ENCODE measurements at places on chromosomes 3 and 15.

DNA sequence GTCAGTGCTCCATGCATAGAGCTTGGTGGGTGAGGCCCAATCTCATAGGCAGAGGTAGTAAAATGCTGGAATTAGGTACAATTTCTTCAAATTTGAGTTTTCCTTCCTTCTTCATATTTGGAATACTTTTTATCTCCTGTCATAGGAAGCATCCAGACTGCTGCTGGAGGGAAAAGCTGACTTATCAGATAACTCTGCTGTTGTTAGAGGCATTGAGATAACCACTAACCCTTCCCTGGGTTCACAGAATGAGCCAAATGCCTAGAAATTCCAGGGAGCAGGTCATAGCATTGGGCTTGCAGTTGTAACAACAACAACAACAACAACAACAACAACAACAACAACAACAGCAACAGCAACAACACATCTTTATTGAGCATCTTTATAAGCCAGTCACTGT is 332.7 kb downstream of the PDCD6IP start:
- DNase-seq = no peak

- DNase-seq = no peak
Observed at GRCh38 chr3:128988286-128988685, 5.6 kb downstream of the CFAP92 start.

DNA sequence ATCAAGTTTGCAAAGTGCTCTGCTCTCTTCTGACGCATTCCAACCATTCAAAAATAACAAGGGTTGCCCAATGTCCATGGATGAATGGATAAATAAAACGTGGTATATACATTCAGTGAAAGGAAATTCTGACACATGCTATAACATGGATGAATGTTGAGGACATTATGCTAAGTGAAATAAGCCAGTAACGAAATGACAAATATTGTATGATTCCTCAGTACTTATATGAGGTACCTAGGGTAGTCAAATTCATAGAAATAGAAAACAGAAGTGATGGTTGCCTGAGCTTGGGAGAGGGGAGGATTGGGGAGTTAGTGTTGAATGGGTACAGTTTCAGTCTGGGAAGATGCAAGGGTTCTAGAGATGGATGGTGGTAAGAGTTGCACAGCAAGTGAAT is 33.9 kb downstream of the SH3BP5 start:
- no peak for DNase-seq

DNA sequence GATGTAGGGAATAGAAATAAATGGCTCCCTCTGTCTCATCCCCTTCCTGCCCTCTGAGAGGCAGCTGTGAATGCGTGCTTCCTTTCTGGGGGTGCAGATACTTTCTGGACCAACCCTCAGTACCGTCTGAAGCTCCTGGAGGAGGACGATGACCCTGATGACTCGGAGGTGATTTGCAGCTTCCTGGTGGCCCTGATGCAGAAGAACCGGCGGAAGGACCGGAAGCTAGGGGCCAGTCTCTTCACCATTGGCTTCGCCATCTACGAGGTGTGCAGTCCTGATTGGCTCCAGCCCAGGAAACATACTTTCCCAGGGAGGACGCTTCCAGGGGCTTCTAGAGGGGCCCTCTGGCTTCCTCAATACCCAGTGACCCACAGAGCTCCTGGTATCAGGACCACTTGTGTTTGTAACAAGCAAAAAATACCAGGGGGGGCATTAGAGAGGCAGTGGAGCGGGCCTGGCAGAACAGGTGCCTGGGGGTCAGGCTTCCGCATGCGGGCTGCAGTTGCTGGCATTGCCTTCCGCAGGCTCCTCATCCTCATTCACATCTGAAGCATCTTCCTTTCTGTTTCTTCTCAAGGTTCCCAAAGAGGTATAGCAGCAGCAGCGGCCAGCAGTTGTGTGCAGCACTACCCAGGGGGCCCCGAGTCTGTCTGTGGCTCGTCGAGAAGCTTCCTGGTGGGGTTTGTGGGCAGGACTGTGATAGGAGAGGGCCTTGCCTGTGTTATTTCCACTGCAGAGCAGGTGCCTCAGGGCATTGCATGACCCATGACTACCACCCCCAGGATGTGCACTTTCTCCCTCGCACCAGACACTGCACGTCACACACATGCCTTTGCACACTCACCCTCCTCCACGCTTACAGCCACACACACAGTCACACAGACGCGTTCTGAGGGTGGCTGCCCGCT is 42.5 kb downstream of the CAPN3 start:
- DNase-seq = no peak

- no peak for DNase-seq
Observed at GRCh38 chr3:158005391-158006100, 100.7 kb downstream of the SHOX2 start.

- DNase-seq = no peak
Observed at GRCh38 chr3:100500320-100500880, 8.0 kb downstream of the TMEM45A start.

- peak; percentile 32 for DNase-seq
Observed at GRCh38 chr3:10774129-10774670, 41.8 kb upstream of the SLC6A11 start.

DNA sequence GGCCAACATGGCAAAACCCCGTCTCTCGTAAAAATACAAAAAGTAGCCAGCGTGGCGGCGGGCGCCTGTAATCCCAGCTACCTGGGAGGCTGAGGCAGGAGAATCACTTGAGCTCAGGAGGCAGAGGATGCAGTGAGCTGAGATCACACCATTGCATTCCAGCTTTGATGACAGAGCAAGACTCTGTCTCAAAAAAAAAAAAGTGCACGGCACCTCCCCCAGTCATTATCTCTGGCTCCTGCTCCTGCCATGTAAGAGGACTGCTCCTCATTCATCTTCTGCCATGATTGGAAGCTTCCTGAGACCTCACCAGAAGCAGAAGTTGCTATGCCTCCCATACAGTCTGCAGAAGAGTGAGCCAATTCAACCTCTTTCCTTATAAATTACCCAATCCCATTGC is 4.0 kb upstream of the ALG1L2 start:
- DNase-seq = no peak

DNA sequence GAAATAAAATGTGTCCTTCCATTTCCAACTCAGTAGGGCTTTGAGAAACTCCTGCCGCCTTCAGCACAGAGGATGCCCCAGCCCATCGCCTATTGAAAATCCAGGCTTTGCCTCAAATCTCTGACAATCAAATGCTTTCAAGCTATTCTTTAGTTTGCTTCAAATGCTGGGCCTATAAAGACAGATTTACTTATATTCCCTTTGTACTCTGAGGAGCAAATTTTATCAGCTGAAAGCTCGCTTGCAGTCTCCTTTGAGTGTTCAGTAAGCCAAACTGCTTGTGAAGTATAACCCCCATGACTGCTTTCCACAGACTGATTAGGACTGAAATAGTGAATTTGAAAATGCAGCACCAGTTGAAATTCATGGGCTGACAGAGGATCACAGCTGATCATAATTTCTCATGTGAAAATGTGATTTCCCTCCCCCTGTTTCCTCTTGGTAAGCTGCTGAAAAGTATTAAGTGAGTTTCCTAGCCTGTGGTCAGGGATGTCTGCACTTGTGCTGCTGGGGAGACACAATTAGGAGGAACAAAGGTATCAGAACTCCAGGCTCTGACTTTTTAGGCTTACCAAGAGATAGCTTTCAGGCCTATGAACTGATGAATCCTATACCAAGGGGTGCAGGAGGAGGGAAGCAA is 563.4 kb upstream of the TGFBR2 start:
- no peak for DNase-seq

GRCh38 chr3:5630406-5630805 is 442.9 kb downstream of the EDEM1 start:
- no peak for DNase-seq

DNA sequence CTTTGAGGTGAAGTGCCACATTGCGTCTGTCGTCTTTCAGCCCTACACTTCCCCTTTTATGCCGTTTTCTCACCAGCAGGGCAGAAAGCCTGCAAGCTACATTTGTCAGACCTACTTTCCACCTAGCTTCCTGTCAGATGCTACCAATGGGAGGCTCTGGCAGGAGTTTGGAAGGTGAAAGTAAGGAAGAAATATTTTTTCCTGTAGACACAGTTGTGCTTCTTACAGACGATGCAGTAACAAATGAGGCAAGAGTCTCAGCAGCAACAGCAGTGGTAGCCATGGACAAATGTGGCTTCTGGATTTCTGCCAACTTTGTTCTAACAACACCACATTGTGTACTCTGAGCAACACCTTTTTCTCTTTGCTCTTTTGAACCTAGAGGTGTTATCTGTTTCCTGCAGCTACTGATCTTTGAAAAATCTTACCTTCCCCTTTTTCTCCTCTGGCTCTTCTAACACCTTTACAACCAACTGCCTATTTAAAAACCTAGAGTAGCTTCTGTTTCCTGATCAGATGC is 70.6 kb upstream of the STT3B start:
- DNase-seq = no peak

DNA sequence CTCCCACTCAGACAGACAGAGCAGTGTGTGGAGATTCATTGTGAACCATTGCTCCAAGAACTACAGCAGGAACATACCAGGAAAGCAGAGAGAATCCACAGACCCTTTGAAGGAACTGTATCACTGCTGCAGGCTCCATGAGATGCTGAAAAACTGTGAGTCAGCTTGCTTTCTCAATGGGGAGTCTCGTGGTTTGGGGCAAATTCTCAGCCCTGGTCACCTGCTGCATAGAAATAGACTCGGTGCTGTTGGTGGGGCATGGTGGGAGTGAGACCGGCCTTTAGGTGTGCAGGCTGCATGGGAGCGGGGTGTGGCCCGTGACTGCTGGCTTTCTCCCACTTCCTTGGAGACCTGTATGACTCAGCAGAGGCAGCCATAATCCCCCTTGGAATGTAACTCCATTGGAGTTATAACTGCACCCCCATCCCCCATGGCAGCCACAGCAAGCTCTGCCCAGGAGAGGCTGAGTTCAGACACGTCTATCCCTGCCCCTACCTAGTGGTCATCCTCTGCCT is 35.6 kb downstream of the ALCAM start:
- no peak for DNase-seq

GRCh38 chr3:100083209-100083608 is 31.1 kb downstream of the FILIP1L start:
- DNase-seq = no peak

GRCh38 chr15:42332331-42332730 is 27.0 kb upstream of the CAPN3 start:
- no peak for DNase-seq

DNA sequence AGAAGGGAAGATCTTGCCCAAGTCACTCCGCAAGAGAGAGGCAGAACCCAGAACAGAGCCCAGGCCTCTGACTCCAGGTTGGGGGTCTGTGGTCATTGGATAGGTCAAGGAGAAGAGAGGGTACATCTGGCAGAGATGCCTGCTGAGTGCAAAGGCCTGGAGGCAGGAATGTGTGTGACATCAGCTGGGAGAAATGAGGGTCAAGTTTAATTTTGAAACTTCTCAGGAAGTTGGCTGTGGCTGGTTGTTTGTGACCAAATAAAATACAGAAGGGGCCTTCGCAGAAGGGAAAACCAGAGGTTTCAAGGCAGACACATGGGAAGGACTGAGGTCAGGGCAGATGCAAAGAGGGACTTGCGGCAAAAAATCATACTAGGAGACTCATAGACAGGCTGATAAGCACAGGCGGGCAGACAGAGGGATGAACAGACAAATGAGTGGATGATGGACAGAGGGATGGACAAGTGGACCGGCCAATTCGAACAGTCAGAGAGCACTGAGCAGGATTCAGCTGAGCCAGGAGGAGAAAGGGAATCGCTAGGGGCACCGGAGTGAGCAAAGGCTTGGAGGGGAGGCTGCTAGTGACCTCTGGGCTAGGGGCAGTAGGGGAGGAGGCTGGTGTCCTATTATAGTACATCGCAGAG is 28.8 kb upstream of the CACNA2D2 start:
- no peak for DNase-seq

- DNase-seq = no peak
Observed at GRCh38 chr15:35306361-35306981, 221.4 kb upstream of the NANOGP8 start.

- DNase-seq = no peak
Observed at GRCh38 chr3:75272691-75273090, 391.4 kb upstream of the FRG2C start.

GRCh38 chr3:64176461-64176996 is 48.7 kb downstream of the PRICKLE2 start:
- no peak for DNase-seq

DNA sequence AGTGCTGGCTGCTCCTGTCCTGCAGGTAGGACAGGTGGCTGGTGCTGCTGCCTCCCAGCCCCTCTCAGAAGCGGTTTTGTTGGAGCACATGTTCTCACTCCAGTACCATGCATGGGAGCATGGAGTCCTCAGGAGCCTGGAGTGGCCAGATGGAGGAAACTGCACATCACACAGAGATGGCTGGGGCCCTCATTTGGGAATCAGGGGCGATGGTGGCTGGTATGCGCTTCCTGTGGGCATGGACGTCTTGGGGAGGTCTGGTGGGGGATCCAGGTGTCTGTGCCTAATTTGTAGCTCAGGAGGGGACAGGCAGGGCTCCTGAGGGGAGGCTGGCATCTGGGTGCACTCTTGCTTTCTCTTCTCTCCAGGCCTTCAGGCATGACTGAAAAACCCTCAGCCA is 168.2 kb downstream of the KLF13 start:
- DNase-seq = no peak

GRCh38 chr15:41258750-41259471 is 27.8 kb downstream of the CHP1 start:
- no peak for DNase-seq

DNA sequence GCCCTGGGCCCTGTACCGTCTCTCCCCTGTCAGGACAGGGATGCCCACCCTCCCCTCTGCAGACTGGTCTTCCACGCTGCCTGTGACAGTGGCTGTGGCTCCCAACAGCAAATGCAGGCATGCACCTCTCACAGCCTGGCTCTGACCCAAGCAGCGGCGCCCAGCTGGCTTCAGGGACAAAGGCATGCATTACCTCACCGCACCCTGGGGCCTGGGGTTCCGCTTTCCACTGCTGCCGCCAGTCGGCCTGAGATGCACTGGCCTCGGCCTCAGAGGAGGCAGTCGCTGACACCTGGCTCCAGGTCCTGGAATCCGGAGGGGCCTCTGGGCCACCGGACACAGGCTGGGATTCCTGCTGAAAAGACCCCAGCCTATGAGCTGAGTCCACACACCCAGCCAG is 70.3 kb downstream of the SCN5A start:
- peak; percentile 50 for DNase-seq

DNA sequence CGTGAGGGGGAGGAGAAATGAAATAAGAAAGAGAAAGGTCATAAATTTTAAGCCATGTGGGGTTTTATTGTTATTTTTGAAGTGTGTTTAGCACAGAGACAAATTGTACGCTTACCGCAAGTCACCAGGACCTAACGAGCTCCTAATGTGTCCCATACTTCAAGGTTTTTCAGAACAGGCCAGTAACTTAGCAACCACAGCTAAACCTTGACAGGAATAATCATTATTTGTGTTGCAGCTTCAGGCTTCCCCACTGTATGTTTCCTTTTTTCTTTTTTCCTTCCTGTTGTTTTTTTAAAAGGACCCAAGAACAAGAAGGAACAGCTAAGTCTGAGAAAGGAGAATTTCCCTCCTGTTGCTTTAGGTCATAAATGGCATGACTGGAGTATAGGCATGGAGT is 160.8 kb downstream of the TUSC7 start:
- no peak for DNase-seq

- no peak for DNase-seq
Observed at GRCh38 chr3:16012086-16012485, 162.4 kb upstream of the GALNT15 start.

- no peak for DNase-seq
Observed at GRCh38 chr3:10180738-10181295, 16.1 kb downstream of the IRAK2 start.
